ENCODE measurements at places on chromosomes 3 and 15.

- DNase-seq: no peak
Observed at GRCh38 chr3:9302425-9303181, 53.2 kb upstream of the SRGAP3 start.

- DNase-seq: no peak
Observed at GRCh38 chr3:111895071-111895470, 36.0 kb downstream of the PHLDB2 start.

- no peak for DNase-seq
Observed at GRCh38 chr15:40358471-40359353, 693 bp downstream of the DISP2 start.

DNA sequence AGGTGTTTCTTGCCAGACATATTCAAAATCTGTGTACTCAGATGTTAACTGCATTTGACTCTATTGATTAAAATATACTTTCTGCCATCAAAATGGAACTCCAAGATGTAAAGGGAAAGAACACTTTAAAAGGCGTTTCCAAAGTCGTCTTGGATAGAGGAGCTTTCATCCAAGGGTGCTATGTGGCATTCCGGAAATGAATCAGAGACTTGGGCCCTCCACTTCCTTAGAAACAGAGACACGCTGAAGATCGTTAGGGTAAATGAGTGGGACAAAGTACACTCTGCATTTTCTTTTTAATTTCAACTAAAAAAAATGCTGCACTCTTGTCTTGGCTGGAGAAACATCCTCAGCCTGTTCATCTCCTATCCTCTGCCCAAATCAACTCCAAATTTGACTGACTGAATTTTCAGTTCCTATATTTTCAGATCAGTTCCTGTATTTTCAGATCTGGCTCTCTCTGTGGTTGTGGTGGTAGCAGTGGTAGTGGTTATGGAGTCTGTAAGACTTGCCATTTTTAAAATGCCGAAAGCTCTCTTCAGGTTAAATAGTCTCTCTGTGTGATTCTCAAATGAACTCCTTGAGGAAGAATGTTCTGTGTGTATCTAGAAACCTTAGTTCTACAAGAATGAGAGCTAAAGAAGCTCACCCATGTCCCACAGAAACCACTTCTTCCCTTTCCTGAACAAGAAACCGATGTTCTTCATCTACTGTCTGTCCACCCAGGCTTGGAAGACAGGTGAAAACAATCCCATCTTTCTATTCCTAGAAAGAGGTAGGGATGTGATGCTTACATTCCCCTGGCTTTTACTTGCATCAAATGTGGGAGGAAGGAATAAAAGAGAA, 156.8 kb upstream of the ICE2 start:
- no peak for DNase-seq

DNA sequence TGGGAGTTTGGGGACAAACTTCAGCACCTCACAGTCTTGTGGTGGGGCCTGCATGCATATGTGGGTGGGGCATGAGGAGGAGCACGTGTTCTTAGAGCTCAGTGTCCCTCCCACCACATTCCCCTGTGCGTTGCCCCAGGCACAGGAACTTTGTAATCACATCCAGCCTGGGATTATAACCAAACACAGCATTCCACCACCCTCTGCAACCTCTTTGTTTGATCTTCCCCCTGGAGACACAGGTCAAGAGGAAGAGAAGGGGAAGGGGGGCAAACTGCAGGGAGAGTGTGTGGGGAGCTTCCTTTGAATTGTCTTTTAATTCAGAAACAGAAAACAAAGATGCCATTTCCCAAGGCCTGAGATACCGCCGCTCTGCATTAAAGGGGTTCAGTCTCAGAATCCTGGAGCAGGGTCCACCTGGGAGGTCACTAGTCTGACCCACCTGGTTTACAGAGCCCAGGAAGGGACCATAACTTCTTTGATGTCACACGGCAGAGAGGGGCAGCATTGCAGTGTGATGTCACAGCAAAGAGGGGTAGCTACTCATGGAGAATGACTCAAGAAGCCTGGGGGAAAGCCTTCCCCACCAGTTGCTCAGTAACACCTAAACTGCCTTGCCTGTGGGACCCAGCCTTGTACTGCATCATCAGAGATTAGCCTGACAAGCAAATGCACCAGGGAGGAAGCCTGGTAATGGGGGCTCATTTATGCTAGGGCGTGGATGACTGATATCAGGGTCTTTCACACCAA, 106.3 kb upstream of the RNU6-1 start:
- peak; percentile 56 for DNase-seq

DNA sequence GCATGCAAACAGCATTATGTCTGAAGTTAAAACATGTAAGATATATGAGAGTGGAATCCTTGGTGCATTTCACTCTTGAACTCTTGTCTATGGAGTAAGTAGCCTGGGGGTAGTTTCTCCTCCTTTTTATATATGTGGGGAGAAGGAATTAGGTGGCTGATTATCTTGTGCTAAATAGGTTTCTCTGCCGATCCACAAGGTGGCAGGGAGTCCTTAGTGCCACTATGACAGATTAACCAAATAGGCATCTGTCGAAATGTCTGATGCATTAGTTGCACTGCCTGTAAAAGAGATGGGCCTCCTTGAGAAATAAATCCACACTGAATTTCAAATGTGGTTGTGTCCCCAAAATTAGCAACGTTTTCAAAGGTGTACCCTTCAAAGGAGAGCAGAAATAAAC, 170.1 kb downstream of the CNTN4 start:
- no peak for DNase-seq

DNA sequence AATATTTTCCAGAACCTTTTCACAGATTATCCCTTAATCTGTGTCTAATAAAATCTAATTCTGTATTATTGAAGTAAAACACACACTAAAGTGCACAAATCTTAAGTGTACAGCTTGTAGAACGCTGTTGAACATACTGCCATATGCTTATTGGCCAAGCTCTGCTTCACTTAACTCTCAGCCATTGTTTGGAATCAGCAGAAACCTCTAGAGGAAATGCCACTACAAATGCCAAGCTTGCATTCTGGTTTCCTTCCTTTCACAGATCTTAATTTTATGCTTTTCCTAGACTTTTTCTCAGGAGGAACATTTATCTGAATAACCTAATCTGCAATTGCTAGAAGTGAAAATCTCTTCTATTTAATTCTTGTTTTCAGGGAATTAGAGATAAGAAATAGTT, 10.1 kb downstream of the MNS1 start:
- no peak for DNase-seq

GRCh38 chr15:24745290-24745689, 69.7 kb downstream of the NPAP1 start:
- no peak for DNase-seq

DNA sequence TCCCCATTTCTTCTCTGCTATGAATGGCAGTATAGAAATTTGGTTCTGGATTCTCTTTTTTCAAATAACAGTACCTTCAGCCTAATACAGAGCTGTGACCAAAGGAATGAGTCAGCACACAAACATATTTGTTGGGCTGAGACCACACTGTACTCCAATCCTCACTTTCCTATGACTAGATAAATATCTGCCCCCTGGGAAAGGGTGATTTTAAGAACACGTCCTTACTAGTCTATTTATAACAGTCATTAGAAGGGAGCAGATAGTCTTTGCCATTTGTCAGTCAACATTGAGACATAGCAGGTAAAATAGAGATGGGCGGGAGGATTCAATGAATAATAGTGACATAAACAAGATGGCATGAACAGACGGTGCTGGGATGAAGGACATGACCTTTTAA, 461.3 kb downstream of the MCTP2 start:
- DNase-seq: no peak

GRCh38 chr15:77412972-77413698, 6.8 kb downstream of the PEAK1 start:
- no peak for DNase-seq

- DNase-seq: no peak
Observed at GRCh38 chr15:95347837-95348236, 982.7 kb upstream of the NR2F2 start.

DNA sequence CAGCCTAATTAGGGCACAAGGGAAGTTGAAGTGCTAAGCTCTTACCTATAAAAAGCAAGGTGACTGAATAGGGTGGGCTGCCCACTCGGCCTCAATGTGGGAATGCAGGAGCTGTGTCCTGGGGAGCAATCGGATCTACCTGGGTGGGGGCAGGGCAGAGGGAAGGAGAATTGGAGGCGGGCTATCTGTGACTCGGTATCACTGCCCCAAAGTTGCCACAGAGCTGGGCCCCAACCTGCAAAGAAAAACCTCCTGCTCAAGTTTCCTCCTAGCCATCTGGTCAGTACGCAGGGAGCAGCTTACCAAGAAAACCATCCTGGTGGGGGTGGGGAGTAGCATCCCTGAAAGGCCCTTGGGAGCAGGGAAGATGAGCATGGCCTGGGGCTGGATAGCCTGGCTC, 10.7 kb downstream of the CIB2 start:
- no peak for DNase-seq

GRCh38 chr3:169323578-169324451, 339.7 kb downstream of the MECOM start:
- no peak for DNase-seq

DNA sequence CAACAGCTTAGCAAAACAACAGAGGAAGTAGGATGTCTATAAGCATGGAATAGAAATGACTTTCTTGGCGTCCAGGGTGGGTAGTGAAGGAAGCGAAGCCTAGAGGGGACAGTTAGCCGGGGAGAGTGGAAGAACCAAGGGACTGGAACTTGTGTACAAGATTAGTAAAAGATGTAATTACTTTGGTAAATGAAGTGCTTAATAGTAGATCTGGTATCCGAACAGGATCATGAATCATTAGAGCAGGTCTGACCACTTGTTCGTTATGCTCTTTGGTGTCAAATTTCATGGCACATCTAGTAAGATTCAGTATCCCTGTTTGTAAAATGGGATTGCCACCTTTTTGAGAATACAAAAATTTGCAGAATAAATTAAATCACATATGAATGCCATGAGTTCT, 112.5 kb upstream of the MLF1 start:
- DNase-seq: no peak

DNA sequence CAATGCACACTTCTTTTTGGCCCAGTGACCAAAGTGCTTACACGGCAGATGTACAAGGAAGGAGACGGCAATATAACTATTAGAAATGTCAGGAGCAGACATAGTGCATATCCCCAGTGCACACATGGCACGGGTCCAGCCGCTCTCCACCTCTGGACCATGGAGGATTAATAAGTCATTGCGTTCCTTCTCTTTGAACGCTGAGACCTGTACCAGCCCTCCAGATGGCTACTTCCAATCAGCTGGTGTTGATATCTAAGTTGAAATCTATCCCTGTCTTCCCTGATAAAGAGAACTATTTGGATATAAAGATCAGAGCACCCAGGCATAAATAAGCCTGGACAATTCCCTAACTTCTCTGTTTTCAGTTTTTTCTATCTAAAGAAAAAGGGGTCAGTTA, 212.5 kb downstream of the CADPS start:
- no peak for DNase-seq

DNA sequence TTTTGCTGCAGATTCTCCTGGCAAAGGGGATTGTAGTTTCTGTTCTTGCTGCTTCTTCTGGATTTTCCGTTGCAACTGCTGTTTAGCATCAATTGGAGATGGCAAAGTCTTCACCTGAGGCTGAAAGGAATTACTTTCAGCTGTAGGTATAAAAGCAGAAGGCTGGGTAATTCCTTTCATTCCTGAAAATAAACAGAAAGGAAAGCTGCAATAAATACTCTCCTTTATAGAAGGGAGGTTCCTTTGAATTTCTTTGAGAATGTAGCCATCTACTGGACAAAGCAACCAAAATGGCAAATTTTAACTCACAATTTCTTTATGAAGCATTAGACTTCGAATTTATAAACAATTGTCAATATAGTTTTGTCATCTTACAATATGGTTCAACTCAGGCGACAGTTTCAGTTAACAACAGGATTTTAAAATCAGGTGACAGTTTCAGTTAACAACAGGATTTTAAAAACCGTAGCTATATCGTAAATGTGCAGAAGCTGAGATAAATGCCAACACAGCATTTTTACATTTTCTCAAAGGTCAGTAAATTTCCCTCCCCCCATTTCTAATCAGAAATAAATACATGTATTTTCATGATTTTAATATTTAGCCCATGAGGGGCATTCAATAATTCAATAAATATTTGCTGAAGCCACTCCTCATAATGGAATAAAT, 104.9 kb upstream of the NEDD4 start:
- no peak for DNase-seq

- DNase-seq: no peak
Observed at GRCh38 chr3:23162934-23163333, 40.2 kb upstream of the UBE2E2 start.

GRCh38 chr3:57127891-57128518, 37.1 kb downstream of the IL17RD start:
- DNase-seq: peak; percentile 39

GRCh38 chr3:108202834-108203233, 19.4 kb downstream of the IFT57 start:
- no peak for DNase-seq

GRCh38 chr3:12194669-12195161, 36.0 kb upstream of the TIMP4 start:
- no peak for DNase-seq

GRCh38 chr15:72483279-72483678, 9.1 kb downstream of the ARIH1 start:
- no peak for DNase-seq

GRCh38 chr3:77466562-77467115, 426.7 kb downstream of the ROBO2 start:
- no peak for DNase-seq

- DNase-seq: no peak
Observed at GRCh38 chr3:104632521-104632920, 734.2 kb upstream of the ALCAM start.

- no peak for DNase-seq
Observed at GRCh38 chr3:141553055-141553454, 66.2 kb downstream of the RASA2 start.

GRCh38 chr15:80333261-80333660, 70.9 kb upstream of the ARNT2 start:
- no peak for DNase-seq

DNA sequence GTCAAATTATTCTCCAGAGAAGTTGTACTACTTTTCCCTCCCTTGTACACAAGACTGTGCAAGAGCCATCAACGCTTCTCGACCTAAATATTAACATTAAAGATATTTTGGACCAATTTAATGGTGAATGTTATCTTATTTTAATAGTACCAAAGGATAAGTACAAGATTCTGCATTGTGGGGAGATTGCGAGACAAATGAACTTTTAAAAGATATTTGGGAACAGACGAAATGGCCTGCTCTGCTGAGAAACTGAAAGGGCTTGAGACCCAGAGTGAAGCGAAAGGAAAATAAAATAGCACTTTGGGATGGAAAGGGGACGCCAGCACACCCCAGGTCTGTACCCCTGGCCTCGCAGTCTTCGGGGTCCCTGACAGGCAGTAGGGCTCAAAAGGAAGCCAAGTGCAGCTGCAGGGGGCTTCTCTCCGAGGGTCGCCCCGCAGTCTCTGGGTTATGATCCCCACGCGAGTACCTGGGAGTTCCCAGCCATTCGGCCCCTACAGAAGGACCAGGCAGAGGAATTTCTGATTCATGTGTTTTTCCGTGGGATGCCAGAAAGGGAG, 97.6 kb upstream of the VGLL3 start:
- DNase-seq: no peak

GRCh38 chr3:193510154-193510553, 44.5 kb downstream of the ATP13A4 start:
- DNase-seq: no peak

DNA sequence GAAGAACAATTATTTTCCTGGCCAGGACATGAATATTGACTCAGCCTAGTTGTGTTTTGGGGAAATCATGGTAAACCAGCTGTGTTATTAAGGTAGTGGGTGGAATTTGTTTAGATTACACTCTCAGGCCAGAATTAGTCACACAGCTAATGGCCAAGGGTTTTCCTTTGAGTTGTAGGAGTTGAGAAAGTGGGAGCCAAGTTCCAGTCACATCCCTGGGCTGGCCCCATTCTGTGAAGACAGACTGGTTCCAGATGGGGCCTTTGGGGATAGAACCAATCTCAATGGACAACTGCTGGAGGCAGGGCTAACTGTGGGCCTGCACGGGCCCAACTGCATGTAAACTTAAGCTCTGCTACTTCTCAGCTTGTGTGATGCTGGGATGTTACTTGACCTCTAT, 1.4 kb upstream of the RASL12 start:
- peak; percentile 91 for DNase-seq
